Activated CD4-positive, alpha-beta T cell treated with anti-CD3 and anti-CD28 coated beads, Interleukin-2, amount 10 ng/mL, durations not matched to agents 24 days and 14 days (primary cell): ENCODE measurements at places on chromosomes 11 and 22. TPM values are rescaled to one million over a fixed set of nuclear protein-coding genes. Genes with fewer than 3 reads are reported as not detected.

CD248 gene
- total RNA-seq: not detected in 2 replicates

DNA sequence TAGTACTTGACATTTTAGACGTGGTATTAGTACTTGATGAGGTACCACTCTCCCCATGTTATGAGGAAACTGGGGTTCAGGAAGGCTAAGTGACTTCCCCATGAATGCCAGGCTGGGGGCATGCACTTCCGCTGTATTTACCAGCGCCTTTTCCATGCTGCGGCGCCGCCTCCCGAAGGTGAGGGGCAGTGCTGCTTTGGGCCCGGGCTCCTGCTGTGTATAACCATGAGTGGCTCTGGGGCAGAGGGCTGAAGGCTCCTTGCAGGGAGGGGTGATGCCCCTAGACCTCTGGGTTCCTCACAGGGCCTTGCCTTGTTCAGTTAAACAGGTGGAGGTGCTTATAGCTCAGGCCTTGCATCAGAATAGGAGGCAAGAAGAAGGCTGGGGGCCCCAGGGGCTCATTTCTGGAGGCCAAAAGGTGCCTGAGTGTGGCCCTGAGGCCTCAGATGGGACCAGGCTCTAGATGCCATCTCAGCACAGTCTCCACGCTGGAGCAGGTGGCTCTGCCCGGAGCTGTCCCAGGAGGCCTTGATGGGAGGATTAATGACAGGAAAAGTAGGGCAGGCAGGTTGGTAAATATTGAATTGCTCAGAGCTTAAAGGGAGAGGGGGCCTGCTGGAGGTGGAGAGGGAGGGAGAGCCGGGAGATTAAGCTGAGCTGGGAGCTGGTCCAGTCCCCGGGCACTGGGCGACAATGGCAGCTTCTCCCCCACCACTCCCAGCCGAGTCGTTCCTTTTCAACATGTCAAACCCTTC, 129.6 kb downstream of the CEP164 start:
- no peak for DNase-seq

DNA sequence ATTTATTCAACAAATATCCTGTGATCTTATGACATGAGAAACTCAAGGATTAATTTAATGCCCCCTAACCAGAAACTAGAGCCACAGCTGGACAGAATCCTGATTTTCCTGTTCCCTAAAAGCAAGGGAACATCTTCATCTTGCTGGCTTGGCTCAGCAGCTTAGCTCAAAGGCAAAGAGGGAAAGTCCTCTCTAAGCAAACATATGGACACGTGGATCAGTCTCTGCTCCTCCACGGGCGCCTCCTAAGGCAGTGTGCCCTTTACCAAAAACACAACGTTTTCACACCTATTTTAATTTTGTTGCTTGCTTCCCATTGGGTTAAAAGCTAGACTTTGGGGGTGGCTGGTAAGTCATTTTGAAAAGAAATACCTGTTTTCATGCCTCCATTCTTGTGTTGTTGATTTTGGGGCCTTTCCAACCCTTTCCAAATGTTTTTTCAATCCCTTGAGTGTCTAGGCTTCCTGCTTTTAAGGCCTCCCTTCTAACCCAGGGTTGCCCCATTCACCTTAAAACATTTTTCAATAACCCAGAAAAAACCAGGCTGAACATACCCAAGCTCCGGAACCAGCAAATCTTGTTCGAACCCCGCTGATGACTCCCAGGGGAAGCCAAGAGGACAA, 15.5 kb downstream of the SLC1A2 start:
- DNase-seq: no peak

GRCh38 chr11:134876226-134876625, 464.2 kb upstream of the B3GAT1 start:
- DNase-seq: no peak

DNA sequence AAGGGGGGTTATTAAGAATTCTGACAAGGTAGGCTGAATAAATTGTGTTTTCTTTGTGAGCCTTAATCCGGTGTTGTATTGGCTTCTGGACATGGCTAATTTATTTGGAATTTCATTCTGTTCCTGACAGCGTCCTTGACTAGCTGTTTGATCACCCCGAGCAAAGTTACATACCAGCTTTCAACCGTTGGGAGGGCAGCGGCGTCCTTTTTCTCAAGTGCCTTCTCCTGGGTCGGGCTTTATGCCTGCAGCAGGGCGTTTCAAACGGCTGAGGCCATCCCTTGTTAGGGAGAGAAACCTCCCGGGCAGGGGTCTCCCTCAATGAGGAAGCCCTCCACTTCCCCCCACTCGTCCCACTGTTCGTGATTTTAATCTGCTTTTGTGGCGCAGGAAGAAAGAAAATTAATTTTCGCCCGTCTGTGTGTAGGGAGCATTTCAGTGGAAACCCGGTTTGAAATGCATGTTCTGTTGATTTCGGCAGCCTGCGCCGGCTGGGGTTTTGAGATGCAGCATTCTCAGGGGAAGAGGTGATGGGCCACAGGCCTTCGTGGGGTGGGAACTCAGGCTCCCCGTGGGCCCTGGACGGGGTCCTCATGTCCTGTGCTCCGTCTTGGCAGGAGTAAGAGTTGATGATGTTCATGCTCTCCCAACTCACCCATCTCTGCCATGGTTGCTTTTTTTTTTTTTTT, 2.9 kb upstream of the SMIM38 start:
- DNase-seq: no peak

- no peak for DNase-seq
Measured at GRCh38 chr11:88420165-88420791, 82.7 kb upstream of the CTSC start.
